ENCODE measurements at places on chromosomes 5 and 9.

DNA sequence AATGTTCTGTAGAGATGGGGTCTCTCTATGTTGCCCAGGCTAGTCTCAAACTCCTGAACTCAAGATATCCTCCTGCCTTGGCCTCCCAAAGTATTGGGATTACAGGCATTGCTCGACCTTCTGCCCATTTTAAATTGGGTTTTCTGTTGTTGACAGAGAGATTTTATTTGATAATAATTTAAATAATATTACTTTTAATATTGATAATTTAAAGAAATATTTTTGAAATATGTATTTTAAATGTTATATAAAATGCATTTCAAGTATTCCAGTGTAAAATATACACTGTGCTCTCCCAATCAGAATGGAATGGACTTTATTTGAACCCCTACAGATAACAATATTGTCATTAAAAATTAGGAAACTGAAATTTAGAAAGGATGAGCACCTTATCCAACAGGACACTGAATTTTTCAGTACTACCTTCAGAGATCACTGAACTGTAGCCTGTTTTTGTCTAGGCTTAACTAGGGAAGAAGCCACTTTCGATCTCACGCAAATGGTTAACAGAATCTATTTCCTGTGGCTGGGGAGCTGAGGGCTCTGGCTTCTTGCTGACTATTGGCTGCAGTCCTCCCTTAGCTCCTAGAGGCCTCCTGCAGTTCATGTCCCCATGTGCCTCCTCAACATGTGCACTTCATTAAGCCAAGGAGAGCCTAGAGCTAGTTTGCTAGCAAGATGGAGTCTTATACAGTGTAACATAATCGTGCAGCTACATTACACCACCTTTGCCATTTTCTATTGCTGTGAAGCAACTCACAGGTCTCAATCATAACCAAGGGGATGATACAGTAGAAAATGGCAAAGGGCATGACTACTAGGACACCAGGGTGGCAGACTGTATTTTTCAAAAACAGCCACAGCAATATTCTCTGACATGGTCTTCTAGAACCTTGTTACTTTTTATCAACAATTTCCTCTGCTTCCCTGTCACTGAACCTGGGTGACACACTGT lies 150.0 kb downstream of the CDC42SE2 start:
- no peak for DNase-seq

DNA sequence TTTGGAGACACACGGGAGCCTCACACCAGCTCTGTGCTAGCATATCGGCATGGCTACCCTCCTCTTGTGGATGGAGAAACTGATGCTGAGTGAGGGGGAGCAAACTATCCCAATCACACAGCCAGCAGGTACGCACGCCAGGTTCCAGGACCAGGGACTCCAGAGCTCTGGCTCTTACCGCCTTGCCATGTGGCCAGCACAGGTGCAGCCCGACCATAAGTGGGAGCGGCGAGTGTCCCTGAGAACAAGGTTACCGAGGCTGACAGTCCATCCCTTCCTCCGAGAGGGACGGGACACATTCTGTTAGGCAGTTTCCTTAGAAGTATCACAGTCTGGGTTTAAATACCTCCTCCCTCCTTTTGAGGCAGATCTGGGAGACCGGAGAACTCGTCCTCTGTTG lies 86.0 kb downstream of the PAX5 start:
- DNase-seq, result no peak

- DNase-seq, result no peak
Measured at GRCh38 chr9:11233696-11234095, 620.9 kb upstream of the PTPRD start.

DNA sequence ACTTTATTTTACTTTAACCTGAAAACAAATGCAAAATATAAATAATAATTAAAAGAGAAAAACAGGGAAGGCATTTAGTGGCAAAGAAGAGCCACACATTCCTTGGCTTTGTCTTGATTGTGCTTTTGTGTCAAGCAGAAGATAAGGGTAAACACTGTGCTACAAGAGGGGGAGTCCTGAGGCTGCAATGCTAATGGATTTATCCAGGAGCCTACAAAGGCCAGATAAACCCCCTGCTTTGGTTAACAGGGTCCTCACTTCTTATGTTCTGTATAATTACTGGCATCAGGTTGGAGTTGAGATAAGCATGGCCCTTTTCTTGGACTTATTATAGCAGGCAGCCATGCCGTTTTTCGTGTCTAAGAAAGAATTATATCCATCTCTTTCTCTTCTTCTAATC lies 302.8 kb downstream of the EFNA5 start:
- no peak for DNase-seq

DNA sequence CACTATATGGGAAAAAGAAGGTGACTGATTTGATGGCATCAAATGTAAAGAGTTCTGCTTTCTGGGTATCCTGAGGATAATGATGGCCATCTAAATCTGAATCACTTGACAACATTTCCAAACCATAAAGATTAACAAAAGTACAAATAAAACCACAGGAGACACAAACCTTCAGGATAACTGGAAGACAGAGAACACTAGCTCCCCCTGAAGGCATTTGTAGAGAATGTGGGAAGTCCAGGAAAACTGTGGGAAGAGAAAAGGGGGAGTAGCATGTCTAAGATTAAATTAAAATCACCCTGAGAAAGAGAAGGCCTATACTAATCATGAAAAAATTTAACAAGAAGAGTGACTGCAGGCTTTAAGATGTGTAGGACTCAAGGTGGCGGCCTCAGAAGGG lies 116.2 kb downstream of the PRELID2 start:
- DNase-seq, result no peak

GRCh38 chr5:57422993-57423392 lies 59.6 kb downstream of the ACTBL2 start:
- no peak for DNase-seq

- DNase-seq, result no peak
Measured at GRCh38 chr9:129352146-129352865, 174.2 kb upstream of the IER5L start.

DNA sequence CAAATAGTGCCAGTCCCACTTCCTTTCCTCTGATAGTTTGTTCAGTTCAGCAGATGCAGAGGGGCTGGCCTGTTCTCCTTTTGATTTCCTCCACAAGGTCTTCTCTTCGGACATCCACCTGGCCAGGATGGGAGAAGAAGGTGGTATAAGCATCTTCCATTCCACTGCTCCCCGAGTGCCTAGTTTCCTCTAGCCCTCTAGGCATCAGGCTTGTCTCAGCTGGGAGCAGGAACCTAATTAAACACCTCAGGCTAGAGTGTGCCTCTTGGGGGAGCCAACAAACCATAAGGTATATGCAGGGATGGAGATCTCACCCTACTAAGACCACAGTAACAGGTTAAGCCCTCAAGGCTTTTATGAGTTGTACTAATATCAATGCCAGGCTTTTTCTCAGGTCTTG lies 835 bp upstream of the DND1 start:
- DNase-seq, result no peak

- no peak for DNase-seq
Measured at GRCh38 chr9:98964201-98964600, 20.5 kb downstream of the COL15A1 start.

DNA sequence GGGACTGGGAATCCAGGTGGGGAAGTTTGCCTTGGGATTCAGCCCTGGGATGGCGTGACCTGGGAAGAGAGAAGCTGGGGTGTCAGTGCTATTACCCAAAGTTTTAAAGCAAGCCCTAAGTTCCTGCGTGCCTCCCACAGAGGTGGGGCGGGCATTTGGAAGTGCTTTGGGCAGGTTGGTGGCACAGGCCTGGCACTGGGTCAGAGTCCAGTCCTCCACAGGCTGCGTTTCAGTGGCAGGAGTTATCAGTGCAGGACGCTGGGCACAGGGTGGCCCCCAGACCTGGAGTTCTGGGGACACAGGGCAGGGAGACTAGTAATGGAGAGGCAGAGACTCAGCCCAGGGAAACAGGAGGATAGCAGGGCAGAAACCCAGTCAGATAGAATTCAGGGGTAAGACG lies 147.2 kb downstream of the MAST4 start:
- DNase-seq, result no peak

GRCh38 chr9:128175726-128176125 lies 15.6 kb downstream of the CIZ1 start:
- DNase-seq, result no peak

- DNase-seq, result no peak
Measured at GRCh38 chr5:15499528-15500324, at the start of gene FBXL7. Gene FBXL7 (plus strand): TSS chr5:15500180.

GRCh38 chr5:68729678-68730077 lies 364.1 kb upstream of the SLC30A5 start:
- DNase-seq, result no peak

DNA sequence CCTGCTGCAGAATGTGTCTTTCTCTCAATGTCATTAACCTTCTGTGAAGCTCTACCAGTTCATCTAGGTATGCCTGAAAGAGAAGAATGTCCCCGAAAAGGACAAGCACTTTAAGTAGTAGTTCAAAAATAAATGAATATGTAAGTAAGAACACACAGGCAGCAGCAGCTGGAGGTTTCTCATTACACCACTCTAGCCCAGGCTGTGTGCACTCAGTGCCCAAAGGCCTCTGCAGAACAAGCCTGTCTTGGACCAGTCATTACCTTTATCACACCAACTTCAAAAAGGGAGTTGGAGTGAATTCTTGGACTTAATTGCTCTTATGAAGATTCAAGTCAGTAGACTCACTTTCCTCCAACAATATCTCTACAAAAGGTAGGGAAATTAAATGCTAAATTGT lies 268.8 kb downstream of the MLLT3 start:
- no peak for DNase-seq

GRCh38 chr9:33498387-33498786 lies 24.7 kb upstream of the NOL6 start:
- peak; percentile 7 for DNase-seq

DNA sequence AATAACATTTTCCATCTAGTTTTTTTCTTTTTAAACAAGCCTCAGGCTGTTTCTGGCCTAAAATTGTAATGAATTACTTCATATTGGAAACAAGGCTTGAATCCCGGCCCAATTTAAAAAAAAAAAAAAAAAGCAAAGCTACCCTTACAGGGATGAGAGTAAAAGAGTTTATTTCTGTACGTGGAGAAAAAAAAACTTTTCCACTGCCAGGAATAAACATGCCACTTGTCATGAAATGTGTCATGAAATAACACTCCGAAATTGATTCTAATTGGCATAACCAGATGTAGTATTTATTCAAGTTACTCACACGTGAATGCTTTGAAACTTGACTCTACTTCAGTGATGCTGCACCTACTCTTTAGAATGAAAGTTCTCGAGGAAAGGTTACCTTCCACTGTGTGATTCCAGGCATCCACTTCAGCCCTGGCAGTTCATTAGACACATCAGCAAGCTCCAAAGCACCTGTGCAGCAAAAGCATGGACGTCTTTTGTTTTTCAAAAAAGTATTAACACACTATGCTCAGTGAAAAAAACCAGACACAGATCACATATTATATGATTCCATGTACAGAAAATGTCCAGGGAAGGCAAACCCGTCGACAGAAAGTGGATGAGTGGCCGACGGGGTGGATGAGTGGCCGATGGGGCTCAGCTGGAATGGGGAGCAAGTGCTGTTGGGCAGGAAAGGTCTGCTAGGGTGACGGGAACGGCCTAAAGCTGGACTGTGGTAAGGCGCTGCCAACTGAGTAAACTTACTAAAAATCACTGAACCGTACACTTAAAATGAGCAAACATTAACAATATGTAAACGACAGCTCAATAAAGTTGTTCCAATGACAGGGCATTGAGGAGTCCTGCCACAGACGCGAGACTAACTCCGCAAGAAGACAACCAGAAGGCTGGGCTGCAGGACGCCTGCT lies 21.2 kb downstream of the NSUN2 start:
- DNase-seq, result no peak

DNA sequence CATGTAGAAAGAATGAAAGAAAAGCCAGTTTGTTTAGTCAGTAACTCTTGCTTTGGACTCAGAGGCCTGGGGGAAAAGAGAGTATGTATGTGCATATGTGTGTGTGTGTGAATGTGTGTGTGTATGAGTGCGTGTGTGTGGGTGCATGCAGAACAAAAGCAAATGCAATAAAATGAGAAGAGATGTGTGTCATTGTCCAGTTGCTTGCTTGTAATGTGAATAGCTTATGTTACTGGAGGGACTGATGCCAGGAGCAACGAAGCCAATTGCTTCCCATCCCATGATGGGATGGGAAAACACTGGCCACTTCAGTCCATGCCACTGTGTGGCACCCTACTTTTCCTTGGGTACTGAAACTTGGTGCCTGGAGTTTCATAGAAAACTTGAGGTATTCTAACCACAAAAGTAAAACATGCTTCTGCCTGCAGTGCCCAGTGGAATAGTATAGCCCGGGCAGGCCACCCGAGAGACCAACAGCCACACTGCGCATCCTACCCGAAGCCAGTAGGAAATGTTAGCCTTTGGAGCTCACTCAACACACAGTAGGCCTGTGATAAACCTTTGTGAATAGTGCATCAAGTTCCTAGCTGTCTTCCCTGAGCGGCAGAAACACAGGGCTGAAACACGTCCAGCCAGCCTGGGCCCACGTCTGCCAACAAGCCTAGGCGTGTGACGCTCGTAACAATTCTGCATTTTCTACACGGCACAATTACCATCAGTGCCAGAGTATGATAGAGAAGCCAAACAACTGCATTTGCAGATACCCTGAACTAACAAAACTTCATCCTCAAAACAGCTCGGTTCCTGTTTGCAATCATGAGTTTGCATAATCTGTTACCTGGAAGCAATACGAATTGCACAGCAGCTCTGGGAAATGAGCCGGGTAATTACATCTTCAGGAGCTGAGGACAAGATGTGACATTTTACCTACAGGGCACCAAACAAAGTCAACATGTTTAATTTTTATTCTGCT lies 198.1 kb downstream of the SYK start:
- DNase-seq, result no peak

DNA sequence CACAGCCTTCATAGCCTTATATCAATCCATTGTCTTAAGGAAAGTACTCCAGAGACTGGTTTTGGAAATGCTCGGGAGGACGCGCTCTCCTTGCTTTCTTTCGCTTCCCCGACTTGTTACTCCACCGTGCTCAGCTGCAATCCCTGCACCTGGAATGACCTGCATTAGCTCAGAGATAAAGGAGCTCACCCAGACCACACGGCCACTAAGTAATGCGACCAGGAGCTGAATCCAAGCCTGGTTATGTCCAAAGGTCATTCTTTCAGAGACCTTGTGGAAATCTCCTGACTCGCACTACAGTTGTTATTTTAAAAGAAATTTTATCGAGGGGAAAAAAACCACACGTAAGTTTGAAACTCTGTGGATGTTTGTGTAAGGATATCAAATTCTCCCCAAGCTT lies 135.3 kb upstream of the DPYSL3 start:
- DNase-seq, result no peak

DNA sequence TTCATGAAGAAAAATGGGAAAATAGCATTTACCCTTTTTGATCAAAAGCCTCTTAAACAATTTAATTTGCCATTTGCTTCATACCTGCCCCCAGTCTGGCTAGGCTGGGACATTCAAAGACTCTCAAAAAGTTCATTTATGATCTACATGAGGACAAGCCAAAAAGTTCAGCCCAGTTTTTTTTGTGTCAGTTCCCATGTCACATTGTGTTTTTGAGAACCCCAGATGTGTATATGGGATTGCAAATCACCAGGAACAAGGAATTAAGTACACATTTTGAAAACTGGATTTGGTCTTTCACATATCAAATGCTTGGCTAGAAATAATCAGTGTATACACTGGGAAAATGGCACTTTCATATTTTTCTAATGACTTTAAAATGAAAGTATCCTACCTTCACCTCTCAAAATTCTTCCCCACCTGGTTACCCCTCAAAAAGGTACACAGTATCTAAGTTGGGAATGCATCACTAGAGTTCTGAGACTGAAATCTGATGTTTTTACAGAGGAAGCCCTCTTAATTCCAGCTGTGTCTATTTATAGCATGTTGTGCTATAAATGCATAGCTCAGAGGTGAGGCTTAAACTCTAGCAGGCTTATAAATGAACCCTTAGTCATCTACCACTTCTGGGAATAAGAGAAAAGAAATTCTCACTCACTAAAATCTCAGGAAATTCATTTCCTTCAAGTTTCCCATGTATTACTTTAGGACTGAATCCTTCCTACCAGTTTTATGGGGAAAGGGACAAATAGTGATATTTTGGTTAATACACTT lies 9.3 kb downstream of the STOM start:
- no peak for DNase-seq
